Left ventricle myocardium inferior (tissue), 1 donor: ENCODE measurements at places on chromosomes 2 and 18. TPM values are rescaled to one million over a fixed set of nuclear protein-coding genes. Genes with fewer than 3 reads are reported as not detected.

Gene REEP1
- total RNA-seq: 30.2 TPM

Gene OSR1
- 2.7 TPM for total RNA-seq

- no peak overlapping the region for H3K4me3 ChIP-seq
- no peak for DNase-seq
- peak overlapping the region; percentile 71 for H3K27ac ChIP-seq
- no peaks in the 10 kb centered on the region for H3K27me3 ChIP-seq
- no peaks in the 10 kb centered on the region for H3K36me3 ChIP-seq
These were observed 36.0 kb upstream of the TANK start for GRCh38 chr2:161124201-161124600.

DNA sequence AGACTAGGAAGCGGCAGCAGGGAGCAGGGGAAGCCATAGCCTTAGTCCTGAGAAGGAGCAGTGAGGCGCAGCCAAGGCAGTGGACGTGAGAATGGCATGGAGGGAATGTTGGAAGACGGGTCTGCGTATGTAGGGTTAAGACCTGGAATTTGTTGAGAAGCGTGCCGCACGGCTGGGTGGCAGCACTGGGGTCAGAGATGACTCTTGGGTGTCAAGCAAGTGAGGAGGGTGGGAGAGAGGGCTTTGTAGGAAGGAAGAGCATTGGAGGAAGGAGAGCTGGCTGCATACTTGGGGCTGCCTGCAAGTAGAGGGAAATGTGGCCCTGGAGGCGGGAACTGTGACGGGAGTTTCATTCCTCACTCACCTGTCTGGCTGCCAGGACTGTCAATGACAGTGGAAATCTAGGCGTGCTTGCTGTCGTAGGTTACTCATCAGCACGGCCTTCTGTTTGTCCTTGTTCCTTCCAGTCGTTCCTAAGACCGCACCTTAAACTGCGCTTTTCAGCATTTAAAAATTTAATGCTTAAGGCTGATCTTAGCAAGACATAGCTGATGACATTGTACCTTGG lies 108.0 kb downstream of the ITGB1BP1 start:
- peaks cover 50% of the 10 kb centered on the region for H3K4me1 ChIP-seq
- H3K27me3 ChIP-seq: no peaks in the 10 kb centered on the region
- no peak overlapping the region for H3K4me3 ChIP-seq

GRCh38 chr18:72147830-72148229 lies 396.3 kb downstream of the CBLN2 start:
- H3K4me3 ChIP-seq: no peak overlapping the region
- no peaks in the 10 kb centered on the region for H3K4me1 ChIP-seq
- H3K27ac ChIP-seq: no peak overlapping the region
- DNase-seq: no peak
- H3K27me3 ChIP-seq: no peaks in the 10 kb centered on the region
- no peaks in the 10 kb centered on the region for H3K36me3 ChIP-seq

DNA sequence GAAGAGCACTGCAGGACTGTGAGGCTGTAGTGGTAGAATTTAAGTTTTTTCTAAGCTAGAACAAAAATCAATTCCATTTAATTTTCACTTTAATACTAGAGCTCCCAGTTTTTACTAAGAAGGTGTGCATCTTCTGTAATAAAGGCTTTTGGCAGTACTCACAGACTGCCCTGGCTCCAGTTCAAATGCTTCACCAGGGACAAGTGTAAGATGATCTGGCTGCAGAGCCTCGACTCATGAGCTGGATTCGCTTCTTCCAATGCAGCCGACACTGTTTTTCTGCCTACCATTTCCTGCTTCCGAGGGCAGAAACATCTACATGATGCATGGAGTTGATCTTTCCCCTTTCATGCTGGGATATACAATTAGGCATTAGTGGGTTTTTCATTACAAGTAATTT lies 87.0 kb downstream of the FARSB start:
- H3K27me3 ChIP-seq: no peaks in the 10 kb centered on the region
- H3K4me1 ChIP-seq: peaks cover 50% of the 10 kb centered on the region
- no peak overlapping the region for H3K4me3 ChIP-seq
- H3K27ac ChIP-seq: peak overlapping the region; percentile 41
- DNase-seq: peak; percentile 34

- no peak for DNase-seq
- H3K27ac ChIP-seq: no peak overlapping the region
- H3K27me3 ChIP-seq: peaks cover 8% of the 10 kb centered on the region
- peaks cover 19% of the 10 kb centered on the region for H3K4me1 ChIP-seq
- H3K4me3 ChIP-seq: no peak overlapping the region
These were observed 176.9 kb downstream of the ASB1 start for GRCh38 chr2:238603596-238603995.
